ENCODE measurements at places on chromosomes 13 and 19. TPM values are rescaled to one million over a fixed set of nuclear protein-coding genes. Genes with fewer than 3 reads are reported as not detected.

The KIR3DL1 gene
- not detected for total RNA-seq

The NKPD1 gene
- not detected for total RNA-seq

The RAB3A gene
- total RNA-seq, result not detected

The RPL18 gene
- total RNA-seq, result 1,077 TPM

- DNase-seq, result no peak
- no peaks in the 10 kb centered on the region for H3K27me3 ChIP-seq
- no peak overlapping the region for H3K4me3 ChIP-seq
- peak overlapping the region; percentile 39 for H3K27ac ChIP-seq
- H3K4me1 ChIP-seq, result peaks cover 4% of the 10 kb centered on the region
Observed at GRCh38 chr13:51825165-51825592, 19.8 kb downstream of the TMEM272 start.
